ENCODE measurements at places on chromosomes 16 and 17.

DNA sequence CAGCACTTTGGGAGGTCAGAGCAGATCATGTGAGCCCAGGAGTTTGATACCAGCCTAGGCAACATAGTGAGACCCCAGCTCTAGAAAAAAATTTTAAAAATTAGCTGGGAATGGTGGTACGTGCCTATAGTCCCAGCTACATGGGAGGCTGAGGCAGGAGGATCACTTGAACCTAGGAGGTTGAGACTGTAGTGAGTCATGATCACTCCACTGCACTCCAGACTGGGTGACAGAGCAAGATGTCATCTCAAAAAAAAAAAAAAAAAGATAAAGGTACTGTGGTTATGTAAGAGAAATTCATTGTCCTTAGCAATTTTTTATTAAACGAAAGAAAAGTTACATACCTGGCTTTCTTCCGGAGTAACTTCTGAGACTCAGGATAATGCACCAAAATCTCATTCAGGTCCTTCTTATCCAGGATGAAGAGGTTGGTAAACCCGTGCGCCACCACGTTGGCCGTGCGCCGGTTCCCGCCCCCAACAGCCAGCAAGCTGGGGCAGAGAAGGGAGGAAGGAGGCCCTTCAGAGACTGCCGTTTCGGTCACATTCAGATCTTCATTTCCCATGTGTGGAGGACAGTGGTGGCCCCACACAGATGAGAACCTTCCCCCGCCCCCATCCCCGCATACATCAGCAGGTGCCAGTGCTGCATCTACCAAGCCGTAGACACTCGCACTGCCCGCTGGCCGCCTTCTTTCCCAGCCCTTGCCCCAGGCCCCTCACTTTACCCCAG lies 73.7 kb downstream of the CNGB1 start:
- DNase-seq = no peak

DNA sequence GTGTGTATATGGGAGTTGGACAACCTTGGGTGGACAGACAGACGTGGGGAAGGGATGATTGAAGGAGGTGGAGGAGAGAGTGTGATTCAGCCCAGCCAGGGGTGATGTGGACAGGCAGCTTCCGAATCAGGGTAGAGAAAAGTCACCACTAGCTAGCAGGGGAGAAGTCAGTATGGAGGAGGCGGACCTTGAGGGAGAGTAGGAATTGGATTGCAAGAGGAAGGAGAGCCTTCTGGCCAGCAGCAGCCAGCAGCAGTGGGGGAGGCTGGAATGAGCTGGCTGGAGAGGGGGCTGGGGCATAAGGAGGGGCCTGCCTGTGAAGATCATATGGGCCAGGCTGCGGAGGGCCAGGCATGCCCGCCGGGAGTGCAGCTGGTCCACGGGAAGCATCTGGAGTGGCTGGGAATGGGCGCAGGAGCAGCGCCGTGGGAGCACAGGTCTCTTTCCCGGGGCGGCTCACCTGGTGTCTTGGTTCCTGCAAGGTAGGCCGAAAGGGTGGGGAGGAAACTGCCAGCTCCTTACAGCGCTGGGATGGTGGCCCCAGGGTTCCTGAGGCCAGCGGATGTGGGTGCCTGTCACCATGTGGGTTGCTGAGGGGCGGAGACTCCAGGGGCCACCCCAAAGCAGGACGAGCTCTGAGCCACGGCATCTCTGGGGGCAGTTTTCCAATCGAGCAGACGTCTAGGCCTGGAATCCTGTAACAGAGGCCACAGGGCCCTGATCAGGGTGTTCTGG lies 235.3 kb downstream of the SEC14L1 start:
- no peak for DNase-seq

DNA sequence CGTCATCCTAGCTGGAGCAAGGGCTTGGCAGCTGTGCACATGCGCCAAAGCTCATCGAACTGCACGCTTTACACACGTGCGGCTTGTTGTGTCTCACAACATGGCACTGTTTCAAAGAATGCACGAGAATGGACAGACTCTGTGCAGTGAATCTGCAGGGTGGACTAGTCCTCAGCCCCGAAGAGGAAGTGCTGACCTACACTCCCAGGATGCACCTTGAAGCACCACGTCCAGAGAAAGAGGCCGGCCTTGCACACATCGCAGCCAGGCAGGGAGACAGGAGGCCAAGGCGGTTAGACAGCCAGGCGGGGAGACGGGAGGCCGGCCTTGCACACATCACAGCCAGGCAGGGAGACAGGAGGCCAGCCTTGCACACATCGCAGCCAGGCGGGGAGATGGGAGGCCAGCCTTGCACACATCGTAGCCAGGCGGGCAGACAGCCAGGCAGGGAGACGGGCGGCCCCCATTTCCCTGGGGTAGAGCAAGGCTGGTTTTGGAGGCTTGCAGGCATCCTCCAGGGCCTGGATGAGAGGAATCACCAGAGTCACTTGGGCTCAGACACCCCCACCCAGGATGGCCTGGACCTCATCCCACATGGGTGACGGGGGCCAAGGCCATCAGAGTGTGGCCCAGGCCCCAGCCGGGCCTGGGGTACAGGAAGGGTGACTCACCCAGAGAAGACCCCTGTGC lies 9.0 kb upstream of the CACNA1H start:
- DNase-seq = no peak

GRCh38 chr17:81317961-81318605 lies 23.0 kb upstream of the SLC38A10 start:
- no peak for DNase-seq

DNA sequence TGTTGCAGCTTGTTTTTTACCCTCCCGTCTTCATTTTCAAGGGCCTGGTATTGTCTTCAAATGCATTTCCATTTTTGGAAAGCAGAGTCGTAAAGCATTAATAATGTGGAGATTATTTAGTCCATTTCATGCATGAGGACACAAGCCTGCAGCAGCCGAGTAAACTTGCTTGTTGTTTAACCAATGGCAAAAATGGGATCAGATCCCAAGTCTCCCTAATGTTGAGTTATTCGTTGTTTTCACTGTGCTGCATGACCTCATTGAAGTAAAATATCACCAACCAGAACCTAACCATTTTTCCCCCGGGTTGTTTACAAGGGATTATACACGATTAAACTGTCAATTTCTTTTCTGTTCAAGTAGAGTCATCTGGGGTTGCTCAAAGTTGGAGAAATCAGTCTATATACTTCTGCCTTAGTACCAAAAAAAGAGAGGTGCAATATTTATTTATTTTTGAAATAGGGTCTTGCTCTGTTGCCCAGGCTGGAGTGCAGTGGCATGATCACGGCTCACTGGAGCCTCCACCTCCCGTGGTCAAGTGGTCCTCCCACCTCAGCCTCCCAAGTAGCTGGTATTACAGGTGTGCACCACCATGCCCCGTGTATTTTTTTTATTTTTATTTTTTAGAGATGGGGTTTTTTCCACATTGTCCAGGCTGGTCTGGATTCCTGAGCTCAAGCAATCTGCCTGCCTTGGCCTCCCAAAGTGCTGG lies 12.4 kb downstream of the AMZ2 start:
- no peak for DNase-seq

GRCh38 chr16:20826039-20826566 lies 19.8 kb downstream of the REXO5 start:
- DNase-seq = no peak

DNA sequence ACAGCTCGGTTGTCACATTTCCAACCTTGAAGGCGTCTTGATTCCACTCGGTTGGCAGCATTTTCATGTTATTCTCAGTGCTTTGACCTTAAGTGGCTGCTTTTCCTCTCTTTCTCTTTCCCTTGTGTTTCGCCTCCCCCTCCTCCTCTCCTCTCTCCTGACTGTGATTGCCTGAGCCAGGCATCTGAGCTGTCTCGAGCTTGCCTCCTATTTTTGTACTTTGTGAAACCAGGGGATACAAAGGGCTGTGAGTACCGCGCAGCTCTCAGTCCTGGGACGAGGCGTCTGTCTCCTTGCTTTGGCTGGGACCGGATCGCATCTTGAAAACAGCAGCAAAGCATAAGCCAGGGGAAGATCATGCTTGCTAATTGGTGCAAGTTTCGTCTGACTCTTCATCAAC lies 48.8 kb upstream of the SDK2 start:
- DNase-seq = no peak

DNA sequence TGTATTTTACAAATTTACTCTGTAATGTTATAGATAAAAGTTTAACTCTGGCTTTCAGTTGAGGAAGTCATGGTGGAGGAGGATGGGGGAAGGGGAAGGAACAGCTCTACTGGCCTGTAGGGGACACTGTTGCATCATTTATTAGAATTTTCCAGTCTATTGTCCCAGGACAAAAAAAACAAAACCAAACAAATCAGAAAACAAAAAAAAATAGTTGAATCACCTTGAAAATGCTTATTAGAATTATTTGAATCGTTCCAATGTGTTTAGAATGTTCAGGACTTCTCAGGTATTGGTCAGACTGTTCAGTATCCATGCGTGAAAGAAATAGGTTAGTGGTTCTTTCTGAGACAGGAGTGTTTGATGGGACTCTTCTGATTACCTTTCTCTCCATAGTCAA lies 242.0 kb downstream of the FTO start:
- peak; percentile 30 for DNase-seq

DNA sequence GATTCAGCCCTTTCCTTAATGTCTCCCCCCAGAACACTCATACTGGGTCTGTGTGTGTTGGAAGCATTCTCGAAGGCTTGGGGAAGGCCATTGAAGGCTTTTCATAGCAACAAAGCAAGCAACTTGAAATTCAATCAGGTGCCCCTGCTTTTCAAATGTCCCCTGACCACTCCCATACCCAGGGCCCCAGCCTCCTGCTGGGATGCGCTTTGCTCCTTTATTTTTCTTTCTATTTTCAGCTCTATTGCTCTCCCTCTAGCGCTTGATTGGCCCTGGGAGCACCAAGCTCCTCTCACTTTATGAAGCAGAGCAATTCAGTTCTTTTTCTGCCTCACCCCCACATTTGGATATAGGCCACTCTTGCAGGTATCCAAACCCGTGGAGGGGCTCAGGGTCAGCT lies 92.0 kb downstream of the WSCD1 start:
- DNase-seq = no peak

- no peak for DNase-seq
Measured at GRCh38 chr16:65285128-65286048, 163.5 kb upstream of the CDH11 start.

- DNase-seq = no peak
Measured at GRCh38 chr17:66655861-66656260, 179.1 kb upstream of the CACNG5 start.

- no peak for DNase-seq
Measured at GRCh38 chr17:38719943-38720641, 10.0 kb upstream of the CISD3 start.

GRCh38 chr16:57348327-57348726 lies 10.3 kb upstream of the CCL22 start:
- no peak for DNase-seq

DNA sequence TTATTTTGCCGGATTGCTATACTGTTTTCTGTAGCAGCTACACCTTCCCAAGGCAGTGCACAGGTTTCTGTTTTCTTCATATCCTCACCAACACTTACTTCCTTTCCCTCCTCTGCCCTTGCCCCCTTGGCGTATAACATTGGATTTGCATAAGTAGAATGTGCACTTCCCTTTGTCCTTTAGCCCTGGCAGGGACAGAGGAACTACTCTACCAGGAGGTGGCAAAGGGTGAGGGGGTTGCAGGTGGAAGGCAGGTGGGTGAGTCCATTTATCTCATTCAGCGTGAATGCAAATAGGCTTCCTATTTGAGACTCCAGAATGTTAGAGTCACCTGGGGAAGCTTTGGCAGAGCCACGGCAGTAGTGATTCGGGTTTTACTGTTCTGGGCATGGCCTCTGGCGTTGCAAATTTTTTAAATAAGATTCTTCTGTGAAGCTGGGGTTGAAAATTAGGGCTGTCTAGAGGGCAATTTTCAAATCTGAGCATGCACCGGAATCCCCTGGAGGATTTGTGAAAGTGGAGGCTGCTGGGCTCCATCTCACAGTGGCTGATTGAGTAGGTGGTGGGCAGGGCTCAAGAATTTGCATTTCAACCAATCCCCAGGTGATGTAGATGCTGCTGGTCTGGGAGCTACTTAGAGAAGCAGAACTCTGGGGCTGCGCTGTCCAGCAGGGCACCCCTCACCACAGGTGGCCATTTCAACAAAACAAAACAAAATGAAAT lies 84.7 kb downstream of the PLCG2 start:
- DNase-seq = no peak

DNA sequence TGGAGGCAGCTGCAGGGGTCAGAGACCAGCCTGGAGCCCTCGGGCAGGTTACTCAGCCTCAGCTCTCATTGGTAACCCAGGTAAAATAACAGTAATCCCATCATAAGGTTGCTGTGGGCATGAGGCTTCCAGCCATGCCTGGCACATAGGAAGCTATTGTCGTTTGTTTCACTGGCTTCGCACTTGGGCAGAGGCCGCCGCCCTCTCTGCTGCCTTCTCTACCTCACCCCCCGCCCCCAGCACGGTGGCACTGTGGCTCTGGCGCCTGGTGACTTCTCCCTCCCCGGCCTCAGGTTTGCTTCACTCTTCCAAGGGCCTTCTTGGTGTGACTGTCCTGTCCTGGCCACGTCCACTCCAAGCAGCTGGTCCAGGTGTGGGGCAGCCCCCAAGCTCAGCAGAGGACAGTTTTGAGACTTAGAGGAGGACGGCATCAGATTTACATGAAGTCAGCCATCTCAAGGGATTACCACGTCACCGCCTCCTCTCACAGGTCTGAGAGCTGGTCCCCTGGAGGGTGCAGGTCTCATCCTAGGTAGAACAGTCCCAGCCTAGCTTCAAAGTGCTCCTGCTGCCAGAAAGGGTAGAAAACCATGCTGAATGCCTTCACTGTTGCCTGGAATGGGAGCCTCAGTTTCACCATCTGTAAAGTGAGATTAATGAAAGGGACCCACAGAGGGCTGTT lies 34.8 kb downstream of the SREBF1 start:
- peak; percentile 73 for DNase-seq

- DNase-seq = peak; percentile 23
Measured at GRCh38 chr16:10182222-10183053, at the start of gene GRIN2A. GRIN2A (minus strand) TSS chr16:10182428; CDS start chr16:10180411, 2,017 bp downstream.

DNA sequence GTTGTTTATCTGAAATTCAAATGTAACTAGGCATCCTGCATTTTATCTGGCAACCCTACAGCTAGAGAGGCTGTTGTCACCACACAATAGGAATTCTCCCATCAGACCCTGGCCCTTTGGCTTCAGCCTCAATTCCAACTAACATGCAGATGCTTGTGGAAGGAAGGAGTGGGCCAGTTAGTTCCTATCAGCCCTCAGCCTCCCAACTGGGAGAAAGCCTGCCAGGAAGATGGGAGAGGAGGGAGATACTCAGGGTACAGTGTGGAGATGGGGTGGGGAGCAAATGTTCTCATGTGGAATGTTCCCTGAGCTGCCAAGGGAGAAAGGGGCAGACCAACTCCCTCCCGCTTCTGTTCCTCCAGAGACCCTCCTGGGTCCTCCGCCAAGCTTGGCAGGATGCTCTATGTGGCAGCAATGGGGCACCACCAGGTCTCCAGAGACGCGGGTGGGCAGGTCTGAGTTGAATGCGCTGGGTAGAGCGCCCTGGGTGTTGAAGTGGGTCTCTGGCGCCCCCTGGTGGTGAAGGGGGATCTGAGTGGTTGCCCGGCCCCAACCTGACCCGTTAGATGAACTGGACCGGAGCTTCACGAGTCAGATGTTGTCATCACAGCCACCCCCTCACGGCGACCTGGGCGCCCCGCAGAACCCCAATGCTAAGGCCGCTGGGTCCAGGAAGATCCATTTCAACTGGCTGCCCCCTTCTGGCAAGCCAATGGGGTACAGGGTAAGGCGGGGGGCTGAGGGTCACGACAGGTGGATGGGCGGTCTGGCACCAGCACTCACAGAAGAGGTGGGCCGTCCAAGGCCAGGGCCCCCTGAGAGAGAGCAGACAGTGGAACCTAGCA lies 15.2 kb downstream of the GALK1 start:
- peak; percentile 80 for DNase-seq
